Kidney tubule cell (primary cell): ENCODE measurements at places on chromosomes 7 and 10.

- no peak for DNase-seq
Observed at GRCh38 chr7:126840869-126841268, 411.9 kb downstream of the GRM8 start.

DNA sequence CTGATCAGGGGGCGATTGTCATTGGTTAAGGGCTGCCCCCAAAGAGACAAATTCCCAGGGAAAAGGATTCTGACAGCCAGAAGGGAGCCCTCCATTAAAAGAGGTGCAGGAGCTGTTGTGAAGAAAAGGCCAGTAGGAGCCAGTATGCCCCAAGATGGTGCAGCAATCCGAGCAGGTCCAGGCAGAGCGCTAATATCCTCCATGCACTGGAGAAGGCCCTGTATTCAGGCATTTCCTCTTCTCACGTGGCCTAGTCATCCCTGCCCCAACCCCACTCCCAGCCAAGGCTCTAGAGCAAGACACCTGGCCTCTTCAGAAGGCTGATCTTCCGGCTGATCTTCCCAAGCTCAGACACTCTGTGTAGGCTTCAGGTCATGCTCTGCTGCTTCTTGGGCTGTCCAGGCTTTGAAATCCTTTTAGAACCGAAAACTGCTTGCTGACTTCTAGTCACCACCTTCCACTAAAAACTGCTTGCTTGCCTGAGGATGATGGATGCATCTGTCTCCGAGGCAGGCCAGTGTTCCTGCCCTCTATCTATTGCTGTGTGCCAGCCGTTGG is 77.4 kb downstream of the CYP26A1 start:
- no peak for DNase-seq

GRCh38 chr10:58001159-58001558 is 266.5 kb downstream of the IPMK start:
- no peak for DNase-seq

- DNase-seq: peak; percentile 78
Observed at GRCh38 chr7:81469869-81470723, 299.8 kb downstream of the HGF start.

DNA sequence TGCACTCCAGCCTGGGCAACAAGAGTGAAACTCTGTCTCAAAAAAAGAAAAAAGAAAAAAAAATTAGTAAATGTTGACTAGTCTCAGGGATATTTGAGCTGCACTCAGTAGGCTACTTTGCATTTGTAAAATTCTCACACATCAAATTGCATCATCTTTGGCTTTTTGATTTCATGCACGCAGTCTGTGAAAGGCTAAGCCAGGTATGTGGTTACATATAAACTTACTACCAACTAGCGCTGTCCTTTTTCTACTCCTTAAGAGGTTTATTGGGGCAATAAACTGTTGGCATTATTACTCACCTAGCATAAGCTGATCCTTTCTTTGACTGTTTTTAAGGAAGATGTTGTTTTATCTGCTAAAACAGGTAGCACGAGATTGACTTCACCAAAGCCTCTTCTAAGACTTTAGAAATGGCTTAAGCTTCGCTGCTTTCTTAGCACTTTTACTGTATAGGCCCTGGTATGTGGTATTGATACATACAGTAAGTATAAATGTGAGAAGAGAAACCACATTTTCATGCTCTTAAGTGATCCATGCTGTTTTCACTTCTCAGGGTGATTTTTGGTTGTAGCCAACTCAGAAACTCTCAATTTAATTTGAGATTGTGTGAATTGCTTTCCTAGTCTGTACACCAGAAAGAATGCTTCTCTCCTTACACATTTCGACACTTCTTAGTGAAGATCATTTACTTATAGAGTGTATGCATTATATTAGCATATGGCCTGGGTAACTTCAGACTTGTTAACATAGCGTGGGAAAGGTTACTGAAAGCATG is 323.9 kb downstream of the AUTS2 start:
- DNase-seq: no peak

- no peak for DNase-seq
Observed at GRCh38 chr7:128165927-128166420, 75.1 kb upstream of the LEP start.

- no peak for DNase-seq
Observed at GRCh38 chr10:101405001-101405400, 51.0 kb downstream of the BTRC start.

- DNase-seq: no peak
Observed at GRCh38 chr7:33336820-33337219, 207.5 kb downstream of the BBS9 start.

DNA sequence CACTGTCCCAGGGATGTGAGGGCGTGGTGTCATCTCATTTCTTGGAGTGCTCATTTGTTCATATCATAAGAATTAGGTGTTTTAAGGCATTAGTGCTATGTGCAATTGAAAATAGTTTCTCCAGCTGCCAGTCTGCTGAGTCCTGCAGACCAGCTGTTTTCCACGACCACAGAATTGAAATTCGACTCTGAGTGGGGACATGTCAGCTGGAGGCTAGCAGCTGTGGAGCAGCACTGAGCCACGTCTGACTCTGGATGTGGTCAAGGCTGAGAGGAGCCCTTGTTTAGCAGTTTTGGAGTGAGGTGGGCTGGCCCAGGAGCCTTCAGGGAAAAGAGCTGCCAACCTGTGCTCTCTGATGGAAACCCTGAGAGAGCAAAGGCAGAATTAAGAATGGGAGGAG is 156.3 kb upstream of the GRB10 start:
- no peak for DNase-seq

DNA sequence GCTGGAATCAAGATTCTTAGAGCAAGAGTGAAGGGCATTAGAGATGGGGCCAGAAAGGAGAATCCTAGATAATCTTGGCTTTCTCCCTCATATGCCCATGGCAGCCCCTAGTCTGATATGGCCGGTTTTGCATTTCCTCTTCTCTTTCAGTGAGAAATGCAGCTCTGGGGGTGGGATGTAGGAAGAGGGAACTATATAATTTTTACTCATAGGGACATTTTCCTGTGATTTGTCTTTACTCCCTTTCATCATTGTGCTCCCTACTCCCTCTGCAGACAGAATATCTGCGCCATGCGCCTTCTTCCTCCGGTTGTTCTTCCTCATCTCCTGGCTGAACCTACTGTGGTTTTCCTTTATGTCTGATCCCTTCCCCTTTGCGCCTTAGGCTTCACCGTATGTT is 16.8 kb upstream of the CHCHD1 start:
- DNase-seq: no peak

GRCh38 chr7:4871056-4871680 is 9.3 kb upstream of the PAPOLB start:
- no peak for DNase-seq

DNA sequence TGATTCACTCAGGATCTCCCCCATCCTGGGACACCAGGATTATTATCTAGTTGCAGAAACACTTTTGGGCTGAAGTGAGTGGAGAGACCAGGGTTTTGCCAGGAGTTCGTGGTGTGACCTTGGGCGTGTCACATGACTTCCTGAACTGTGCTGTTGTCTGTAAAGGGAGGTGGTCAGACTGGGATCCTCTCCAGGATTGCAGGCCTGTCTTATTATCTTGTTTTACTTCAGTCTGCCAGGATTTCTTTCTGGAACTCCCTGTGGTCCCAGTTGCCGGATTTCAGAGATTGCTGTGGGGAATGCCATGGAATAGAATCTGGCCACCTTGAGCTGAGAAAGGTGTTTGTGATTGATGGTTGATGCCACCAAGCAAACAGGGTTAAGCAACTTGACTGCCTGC is 35.8 kb downstream of the CRCP start:
- no peak for DNase-seq

- DNase-seq: no peak
Observed at GRCh38 chr7:274266-274665, 15.7 kb upstream of the FOXL3 start.

- DNase-seq: peak; percentile 49
Observed at GRCh38 chr10:97919012-97919411, 69.4 kb downstream of the GOLGA7B start.

DNA sequence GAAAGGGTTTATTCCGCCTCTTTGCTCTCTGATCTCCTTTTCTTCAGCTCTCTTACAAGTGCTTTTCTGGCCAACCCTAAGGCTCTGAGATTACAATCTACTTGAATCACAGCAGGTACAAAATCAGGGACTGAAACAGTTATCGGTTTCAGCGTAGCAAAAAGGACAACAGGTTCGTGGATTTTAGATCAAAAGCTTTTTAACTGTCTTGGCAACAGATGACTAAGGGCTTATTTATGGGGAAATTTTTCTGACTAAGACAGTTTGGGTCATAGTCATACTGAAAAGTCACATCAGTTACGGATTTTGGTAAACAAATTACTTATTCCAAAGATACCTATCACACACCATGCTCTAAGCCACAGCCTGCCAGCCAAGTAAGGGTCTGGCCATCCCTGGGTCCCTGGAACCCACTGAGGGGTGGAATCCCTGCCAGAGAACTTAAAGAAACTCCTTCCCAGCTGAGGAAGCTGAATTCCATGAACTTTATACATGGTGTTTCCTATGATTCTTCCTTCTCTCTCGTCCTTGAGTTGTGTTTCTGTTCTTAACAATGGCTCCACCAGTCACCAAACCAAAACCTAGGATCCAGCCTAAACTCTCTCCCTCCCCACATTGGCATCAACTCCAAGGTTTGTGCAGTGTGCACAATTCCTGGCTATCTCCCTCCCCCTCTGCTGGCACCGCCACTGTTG is 169.3 kb downstream of the FAM107B start:
- peak; percentile 94 for DNase-seq

DNA sequence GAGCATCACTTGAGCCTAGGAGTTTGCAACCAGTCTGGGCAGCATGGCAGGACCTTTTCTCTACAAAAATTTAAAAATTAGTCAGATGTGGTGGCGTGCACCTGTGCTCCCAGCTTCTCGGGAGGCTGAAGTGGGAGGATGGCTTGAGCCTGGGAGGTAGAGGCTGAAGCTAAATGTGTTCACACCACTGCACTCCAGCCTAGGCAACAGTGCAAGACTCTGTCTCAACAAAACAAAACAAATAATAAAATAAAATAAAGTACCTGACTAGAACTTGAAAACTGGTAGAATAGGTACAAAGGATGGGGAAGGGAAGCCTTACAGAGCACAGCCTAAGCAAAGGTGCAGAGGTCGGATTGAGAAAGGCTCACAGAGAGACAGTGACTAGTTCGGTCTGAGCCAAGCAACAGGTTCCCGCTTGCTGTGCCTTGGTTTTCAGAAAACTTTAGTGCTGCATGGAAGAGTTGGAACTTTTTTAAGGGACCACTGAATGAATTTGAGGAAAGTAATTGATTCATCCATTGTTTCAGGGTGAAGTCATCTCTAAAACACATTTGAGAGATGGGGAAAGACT is 100.1 kb upstream of the STK17A start:
- DNase-seq: peak; percentile 19

GRCh38 chr10:62895063-62895462 is 78.9 kb upstream of the EGR2 start:
- no peak for DNase-seq

- no peak for DNase-seq
Observed at GRCh38 chr10:78776756-78777155, 292.0 kb upstream of the ZMIZ1 start.

DNA sequence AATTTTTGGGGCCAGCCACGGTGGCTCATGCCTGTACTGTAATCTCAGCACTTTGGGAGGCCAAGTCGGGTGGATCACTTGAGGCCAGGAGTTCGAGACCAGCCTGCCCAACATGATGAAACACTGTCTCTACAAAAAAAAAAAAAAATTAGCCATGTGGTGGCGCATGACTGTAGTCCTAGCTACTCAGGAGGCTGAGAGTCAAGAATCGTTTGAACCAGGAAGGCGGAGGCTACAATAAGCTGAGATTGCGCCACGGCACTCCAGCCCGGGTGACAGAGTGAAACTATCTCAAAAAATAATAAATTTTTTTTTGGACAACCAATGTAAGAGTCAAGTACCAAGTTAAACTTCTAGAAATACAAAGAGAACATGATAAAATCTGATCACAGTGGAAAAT is 164.6 kb downstream of the AVL9 start:
- no peak for DNase-seq

DNA sequence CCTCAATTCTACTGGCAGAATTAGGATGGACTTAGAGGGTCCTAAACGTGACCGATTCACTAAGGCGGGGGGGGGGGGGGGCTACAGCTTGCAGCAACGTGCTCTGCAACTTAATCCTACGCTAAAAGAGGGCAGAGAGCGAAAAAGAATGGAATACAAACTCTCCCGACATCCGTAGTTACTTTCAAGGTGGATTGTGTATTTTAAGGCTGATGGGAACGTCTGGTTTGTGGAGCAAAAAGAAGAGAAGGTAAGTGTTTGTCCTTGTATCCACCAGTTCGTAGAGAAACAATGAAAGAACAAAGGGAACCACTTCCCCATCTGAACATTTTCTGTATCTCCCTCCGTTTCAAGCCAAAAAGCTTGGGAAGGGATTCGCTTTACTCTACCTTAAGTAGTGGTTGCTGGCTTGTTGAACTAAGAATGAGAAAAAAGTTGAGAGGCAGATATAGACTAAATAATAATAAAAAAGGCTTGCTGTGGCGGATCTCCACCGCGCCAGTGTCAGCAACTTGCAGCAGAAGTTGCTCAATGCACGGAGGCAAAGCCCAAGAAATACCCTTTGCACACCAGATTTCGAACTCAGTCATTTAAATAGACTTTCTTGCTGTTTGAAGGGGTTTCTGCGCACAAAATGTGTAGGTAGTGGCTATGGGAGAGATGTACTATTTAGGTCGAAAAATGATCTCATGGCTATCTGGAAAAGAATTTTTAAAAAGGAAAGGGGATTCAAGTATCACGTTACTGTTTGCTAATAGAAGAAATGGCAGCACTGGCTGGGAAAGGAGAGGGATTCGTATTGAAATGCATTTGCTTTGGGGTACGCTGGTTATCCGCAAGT is 736 bp downstream of the SKIDA1 start:
- DNase-seq: peak; percentile 45

DNA sequence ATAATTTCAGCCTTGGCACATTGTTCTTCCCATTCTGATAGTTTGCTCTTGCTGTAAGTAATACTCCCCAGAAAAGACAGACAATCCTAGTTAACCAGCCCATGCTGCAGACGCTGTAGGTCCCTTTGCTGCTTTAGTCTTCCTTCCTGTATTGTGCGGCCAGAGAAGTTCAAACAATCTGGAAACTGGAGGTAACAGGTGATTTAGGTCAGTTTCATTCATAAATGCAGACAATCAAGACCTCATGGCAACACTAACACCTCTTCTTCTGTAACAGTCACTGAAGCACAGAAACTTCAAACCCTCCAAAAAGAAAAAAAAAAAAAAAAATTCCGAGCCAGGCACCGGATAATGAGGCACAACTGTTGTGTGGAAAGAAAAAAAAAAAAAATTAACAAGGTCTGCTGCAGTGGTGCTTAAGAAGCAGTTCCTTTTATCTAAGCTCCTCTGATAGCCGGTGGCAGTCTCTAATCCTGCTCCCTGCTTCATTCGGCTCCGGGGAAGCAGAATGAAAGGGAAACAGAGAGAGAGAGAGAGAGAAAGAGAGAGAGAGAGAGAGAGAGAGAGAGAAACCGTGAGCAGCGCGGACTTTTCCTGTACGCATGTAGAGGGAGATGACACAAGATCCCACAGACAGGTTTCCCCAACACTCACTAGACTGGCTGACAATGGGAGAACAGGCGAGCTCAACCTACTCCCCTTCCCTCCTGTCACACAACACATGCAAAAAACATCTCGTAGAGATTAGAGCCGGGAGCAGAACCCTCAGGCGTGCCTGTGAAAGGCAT is at the start of gene SEMA3A:
Gene SEMA3A, minus strand, starts transcription at position 306 of the 788 bp plus-strand sequence. Its CDS starts 203 bp downstream, at position 103.
- DNase-seq: peak; percentile 76

GRCh38 chr10:4280461-4281189 is 495.6 kb upstream of the KLF6 start:
- peak; percentile 24 for DNase-seq
